ENCODE measurements at places on chromosomes 3 and 15.
A peak's percentile ranks its signal among the peaks of the same experiment; 100 is the strongest.

DNA sequence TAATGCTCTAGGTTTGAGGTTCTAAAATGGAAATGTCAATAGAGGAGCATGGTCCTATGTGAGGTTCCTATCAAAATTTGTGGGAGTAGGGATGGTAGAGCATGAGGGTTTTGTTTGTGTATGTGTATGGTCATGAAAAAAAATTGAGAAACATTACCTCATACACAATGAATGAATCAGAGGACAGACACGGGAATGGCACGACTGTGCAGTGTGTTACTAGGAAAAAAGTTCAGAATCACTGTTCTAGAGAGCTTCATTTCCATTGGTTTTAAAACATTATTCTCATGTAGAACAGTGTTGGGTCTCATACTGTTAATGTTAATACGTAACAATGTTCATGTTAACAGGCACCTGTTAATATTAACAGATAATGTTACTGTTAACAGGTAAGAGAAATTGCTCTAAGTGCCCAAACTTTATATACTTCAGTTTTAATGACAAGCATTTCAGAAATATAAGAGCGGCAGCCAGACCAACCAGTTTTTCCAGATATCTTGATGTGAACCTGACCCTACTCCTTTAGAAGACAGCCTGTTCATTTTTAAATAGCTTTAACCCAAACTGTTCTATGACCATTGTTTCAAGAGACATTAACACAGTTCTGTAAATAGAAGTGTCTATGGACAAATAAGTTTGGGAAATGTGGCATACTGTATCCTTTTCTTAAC, 48.0 kb downstream of the SLC15A2 start:
- no peak for DNase-seq

DNA sequence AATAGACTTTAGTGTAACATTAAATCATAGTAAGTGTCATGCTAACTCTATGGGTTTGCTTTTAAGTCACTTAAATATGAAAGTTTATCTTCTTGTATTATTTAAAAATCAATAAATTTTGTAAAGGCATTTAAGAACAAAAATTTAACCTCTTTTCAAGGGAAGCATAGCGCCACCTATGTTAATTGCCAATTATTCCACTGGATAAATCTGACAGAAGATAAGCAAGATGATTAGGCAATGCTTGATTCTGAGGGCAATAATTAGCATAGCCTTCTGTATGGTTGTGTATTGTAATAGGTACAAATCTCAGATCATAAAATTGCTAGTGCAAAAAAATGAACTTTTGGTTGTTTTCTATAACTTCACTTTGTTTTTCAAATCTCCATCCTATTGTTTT, 560.1 kb downstream of the GRM7 start:
- DNase-seq = no peak

GRCh38 chr3:192237992-192238608, 489.2 kb downstream of the FGF12 start:
- no peak for DNase-seq

- DNase-seq = no peak
Observed at GRCh38 chr3:47347217-47347801, 33.5 kb upstream of the PTPN23 start.

DNA sequence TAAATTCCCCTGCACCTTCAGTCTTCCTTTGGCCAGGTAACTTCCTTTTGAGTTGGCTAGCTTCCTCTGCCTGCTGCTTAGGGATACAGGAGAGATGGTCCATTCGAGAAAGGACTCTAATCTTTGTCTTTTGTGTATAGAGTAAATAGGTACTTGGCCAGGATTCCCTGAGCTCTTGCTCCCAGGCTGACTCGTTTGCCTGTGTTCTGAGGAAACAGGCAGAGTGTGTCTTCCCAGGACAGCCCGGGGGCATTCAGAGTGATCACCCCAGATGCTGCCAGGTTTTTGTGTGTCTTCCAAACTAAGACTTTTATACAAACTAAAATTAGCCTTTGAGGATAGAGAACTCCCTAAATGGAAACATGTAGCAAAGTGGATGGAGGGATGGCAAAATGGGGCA, 39.5 kb downstream of the TMEM108 start:
- no peak for DNase-seq

DNA sequence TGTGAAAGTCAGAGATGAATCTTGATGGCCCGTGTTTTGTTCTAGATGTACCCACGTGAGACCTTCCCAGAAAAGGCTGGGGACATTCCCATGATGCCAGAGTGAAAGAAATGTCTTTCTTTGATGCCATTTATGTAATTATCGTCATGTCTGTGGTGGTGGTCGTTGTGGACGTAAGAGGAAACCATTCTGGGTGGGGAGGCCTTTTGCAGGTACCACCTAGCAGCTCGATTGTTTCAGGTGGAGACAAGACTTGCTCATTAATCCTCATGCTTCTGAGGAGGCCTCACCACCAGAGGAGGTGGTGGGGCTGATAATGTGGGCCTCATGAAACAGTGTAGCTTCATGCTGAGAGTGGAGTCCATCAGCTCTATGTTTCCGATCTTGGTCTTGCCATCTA, 58.1 kb upstream of the USP3 start:
- no peak for DNase-seq

DNA sequence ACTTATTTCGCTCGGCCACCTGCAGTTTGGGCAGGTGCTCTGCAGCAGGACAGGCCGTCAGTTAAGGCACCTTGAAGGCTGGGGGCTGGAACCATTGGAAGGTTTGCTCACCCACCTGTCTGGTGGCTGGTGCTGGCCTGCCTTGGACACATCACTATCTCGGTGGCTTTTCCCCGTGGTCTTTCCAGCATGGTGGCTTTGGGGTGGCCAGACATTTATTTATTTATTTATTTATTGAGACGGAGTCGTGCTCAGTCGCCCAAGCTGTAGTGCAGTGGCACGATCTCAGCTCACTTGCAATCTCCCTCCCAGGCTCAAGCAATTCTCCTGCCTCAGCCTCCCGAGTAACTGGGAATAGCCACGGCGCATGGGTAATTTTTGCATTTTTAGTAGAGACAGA, 11.7 kb downstream of the ISG20 start:
- DNase-seq = no peak

DNA sequence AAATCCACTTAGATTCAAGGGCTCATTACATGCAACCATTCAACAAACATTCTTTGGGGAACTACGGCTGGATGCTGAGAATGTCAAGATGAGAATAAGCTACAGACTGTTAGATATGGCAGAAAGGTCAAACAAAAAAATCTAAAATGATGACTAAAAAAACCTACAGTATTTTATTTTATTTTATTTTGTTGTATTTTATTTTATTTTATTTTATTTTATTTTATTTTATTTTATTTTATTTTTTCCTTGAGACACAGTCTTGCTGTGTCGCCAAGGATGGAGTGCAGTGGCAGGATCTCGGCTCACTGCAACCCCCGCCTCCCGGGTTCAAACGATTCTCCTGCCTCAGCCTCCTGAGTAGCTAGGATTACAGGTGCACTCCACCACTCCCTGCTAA, 46.2 kb downstream of the WDR72 start:
- no peak for DNase-seq

DNA sequence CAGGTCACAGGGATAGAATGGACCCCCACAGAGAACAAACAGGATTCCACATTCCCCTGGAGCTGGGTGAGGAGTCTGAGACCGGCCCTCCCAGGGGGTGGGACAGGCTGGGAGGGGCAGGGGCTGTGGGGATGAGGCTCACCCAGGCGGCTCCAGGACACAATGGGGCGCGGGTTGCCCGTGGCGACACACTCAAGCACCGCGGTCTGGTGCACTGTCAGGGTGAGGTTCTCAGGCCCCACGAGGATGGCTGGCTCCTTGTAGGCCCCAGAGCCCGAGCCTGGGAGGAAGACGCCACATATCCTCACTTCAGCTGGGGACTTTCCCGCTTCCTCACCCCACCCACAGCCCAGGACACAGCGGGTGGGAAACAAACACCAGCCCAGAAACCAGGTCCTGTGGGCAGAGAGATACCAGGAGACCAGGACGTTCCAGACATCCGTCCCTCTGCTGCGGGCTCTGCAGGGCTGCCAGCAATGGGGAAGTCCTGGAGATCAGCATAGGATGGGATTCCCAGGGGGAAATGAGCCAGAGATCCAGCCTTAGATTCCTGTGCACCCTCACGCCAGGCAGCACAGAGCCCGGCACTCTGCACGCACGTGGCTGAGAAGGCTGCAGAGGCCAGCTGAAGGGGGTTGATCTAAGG, 30.2 kb downstream of the RNU5B-1 start:
- no peak for DNase-seq

DNA sequence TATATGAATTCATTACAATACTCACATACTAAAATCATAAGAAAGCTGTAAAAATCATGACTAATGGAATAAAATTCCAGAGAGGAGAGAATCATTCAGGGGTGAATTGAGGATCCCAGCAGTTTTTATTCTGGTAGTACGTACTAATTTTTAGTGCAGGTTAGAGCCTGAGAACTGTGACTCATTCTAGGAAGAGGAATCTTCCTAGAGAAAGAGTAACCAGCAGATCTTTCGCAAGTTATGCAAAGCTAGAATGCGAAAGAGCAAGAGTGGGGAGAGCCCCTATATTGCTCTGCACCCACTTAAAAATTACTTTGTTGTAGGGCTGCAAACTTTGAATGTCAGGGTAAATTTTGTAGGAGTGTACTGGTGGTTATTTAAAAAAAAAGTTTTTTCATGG, 303.6 kb upstream of the ARPP21 start:
- no peak for DNase-seq

- DNase-seq = peak; percentile 64
Observed at GRCh38 chr3:183224180-183224970, 28.7 kb upstream of the B3GNT5 start.

- DNase-seq = no peak
Observed at GRCh38 chr3:52428151-52429005, 16.5 kb downstream of the SEMA3G start.

DNA sequence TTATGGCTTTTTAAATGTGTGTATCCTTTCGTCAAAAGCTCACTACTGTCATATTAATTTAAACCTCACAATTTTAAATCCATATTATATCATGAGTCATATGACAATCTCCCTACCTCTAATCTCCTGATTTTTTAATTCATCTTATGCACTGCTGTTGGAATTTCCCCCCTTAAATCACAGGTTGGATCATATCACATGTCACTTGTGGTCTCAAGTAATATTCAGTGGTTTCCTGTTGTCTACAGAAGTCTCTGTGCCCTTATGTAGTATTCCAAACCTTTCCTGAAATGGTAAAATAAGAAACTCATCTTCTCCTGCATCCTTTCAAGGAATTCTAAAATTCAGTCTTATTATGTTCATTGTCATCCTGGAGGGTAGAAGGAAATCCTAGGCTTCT, 116.0 kb upstream of the CBLB start:
- DNase-seq = no peak

DNA sequence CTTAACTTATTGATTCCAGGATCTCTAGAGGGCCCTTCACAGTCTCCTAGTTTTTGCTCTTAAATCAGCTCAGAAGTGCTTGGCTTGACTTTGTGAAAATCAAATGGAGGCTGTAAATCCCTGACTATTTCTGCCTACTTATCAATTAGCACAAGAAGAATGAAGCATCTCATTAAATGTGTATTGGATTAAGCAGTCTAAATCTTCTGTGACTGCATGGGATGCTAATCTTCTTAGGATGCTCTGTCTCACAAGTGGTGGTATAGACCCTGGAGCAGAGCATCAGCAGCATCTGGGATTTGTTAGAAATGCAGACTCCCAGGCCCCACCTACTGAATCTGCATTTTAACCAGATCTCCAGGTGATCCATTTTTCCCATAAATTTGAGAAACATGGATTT, 488.7 kb downstream of the AGBL1 start:
- DNase-seq = no peak

GRCh38 chr15:31271711-31272557, 54.7 kb upstream of the KLF13 start:
- no peak for DNase-seq

DNA sequence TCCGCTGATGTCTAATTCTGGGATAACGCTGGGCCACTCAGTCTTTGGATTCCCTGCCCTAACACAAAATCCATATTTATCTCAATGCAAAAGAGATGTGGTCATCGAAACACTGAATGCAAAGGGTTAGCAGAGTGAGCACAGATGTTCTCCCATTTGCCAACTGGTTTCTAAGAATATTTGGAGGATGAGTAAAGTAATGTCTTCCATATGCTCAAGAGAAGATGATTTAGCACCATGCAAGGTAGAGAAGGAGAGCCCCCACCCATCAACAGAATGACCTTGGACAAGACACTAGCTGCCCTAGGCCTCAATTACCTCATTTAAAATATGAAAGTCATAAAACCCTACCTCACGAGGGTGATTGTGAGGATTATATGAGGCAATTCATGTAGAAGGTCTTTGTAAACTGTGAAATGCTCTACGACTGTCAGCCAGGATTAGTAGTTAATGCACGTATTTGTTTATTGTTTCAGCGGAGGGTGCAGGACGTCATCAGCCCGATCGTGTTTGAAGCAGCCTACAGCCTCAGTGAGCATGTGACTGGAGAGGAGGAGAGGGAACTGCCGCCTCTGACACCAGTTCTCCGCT, 232.9 kb upstream of the CTDSPL start:
- DNase-seq = no peak

DNA sequence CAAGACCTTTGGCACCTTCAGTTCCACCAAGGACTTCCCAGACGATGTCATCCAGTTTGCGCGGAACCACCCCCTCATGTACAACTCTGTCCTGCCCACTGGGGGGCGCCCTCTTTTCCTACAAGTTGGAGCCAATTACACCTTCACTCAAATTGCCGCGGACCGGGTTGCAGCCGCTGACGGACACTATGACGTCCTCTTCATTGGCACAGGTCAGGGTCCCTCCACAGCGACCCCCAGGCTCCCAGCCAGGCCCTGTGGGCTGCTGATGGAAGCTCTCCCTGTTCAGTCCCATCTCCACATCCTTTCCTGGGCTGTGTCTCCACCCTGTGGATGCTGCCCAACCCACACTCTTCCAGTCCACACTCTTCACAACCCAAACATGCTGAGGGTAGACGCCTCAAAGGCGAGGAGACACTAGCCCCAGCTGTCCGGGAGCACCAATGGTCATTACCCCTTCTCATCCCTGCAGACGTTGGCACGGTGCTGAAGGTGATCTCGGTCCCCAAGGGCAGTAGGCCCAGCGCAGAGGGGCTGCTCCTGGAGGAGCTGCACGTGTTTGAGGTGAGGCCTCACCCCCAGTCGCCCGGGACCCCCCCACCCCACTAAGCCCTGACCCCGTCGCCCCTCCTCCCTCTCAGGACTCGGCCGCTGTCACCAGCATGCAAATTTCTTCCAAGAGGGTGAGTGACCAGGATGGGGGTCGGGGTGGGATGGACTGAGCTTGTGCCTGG, 4.3 kb upstream of the LSMEM2 start:
- DNase-seq = peak; percentile 81

DNA sequence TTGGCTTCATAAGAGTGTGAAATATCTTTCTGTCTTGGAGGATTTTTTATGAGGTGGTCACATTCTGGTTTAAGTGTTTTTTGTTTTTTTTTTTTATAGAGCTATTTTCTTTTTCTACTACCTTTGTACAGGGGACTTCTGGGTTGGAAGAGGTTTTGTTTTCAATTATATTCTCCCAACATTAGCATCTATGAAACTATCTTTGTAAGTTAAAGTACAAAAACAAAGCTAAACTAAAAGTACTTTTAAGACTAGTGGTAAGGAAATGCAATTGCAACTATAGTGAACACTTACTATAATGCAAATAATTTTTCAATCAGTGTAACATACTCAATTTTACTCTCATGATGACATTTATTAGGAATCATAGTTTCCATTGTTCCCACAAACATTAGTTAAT, 688.2 kb downstream of the SI start:
- DNase-seq = no peak

- DNase-seq = no peak
Observed at GRCh38 chr3:63979093-63979885, 44.0 kb downstream of the PSMD6 start.
